Left ventricle myocardium superior (tissue), 1 donor: ENCODE measurements at places on chromosomes 2 and 18. TPM values are rescaled to one million over a fixed set of nuclear protein-coding genes. Genes with fewer than 3 reads are reported as not detected.

ECEL1 gene
- total RNA-seq: 0.37 TPM

GALR1 gene
- not detected for total RNA-seq

AQP12A gene
- total RNA-seq: not detected

C2orf66 gene
- total RNA-seq: not detected

EMILIN2 gene
- 23.4 TPM for total RNA-seq

SIX3 gene
- total RNA-seq: not detected

LAMA3 gene
- total RNA-seq: 3.4 TPM

SERPINB10 gene
- not detected for total RNA-seq

COL3A1 gene
- 51.8 TPM for total RNA-seq

LCT gene
- not detected for total RNA-seq

GRCh38 chr2:182499706-182500470 lies 73.1 kb upstream of the PDE1A start:
- DNase-seq: no peak

GRCh38 chr18:54466248-54467005 lies 108.7 kb downstream of the C18orf54 start:
- no peak for DNase-seq

DNA sequence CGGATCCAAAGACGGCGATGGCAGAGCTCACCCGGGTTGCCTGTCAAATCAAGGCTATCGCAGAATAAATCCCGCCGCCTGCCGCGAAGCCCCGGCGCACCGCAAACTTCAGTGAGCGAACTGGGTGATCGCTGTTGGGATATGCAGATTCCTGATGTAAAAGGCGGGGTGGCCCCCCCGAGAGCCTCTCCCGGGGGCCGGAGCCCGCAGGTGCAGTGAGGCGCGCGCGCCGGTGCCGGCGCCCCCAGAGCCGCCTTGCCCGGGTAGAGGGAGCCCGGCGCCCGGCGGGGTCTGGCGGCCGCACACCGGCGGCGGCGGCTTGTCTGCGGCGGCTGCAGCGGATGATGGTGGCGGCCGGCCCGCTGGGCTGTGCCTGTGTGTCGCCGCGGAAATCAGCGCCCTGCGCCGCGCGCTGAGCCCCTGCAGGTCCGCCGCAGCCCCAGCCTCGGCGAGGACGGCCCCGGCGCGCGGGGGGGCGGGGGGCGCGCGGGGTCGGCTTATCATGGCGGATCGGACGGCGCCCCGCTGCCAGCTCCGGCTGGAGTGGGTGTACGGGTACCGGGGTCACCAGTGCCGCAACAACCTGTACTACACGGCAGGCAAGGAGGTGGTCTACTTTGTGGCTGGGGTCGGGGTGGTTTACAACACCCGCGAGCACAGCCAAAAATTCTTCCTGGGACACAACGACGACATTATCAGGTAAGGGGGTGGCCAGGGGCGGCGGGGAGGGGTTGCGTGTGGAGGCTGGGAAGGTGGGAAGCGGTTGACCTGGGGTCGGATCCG lies 1.3 kb downstream of the EML6 start:
- DNase-seq: peak; percentile 55

- no peak for DNase-seq
Measured at GRCh38 chr18:5065615-5066014, 131.4 kb downstream of the AKAIN1 start.

- DNase-seq: no peak
Measured at GRCh38 chr2:84850471-84850870, 30.4 kb downstream of the TRABD2A start.

GRCh38 chr2:10012963-10013461 lies 30.3 kb upstream of the KLF11 start:
- no peak for DNase-seq

DNA sequence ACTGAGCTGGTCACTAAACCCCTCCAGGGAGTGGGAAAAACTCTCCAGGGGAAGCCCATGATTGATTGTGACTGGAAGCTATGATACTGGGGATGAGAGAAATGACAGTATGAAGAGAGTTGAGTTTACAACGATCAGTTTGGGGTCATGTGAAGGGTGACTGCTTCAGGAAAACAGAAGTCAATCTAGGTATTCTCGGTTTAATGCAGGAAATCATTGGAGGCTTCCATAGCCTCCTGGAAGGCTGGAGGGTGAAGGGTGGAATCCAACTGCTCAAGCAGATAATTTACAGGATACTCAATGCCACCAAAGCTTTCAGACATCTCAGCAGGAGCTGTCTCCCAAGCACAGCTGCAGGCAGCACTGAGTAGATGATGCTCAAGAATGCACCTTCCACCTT lies 154.6 kb downstream of the ZNF516 start:
- no peak for DNase-seq

DNA sequence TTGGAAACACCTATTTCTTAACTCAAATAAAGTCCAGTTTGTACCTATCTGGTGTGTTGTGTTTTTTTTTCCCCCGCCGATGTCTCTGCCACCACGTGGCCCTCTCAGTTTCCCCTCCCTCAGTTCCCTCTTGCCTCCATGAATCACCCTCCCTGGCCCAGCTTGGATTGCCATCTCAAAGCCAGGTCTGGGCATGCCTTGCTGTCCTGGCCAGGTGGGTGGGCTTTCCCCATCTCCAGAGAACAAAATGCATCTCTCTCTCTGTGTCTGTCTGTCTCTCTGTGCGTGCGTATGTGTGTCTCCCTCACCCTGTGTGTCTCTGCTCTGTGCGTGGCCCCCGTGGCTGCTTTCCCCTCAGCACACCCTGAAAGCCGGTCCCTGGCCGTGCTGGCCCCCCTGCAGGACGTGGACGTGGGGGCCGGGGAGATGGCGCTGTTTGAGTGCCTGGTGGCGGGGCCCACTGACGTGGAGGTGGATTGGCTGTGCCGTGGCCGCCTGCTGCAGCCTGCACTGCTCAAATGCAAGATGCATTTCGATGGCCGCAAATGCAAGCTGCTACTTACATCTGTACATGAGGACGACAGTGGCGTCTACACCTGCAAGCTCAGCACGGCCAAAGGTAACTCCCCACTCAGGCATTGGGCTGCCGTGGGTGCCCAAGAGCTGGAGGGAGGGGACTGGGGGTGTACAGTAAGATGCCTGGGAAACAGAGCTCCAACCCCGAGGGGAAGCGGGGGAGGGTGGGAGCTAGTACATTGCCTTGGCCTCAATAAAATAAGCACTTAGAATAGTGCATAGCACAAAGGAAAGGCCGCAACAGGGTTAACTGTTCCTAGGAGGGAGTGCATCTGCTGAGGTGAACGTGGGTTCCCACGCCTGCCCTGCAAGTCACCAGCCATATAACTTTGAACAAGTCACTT lies 31.6 kb upstream of the GMPPA start:
- DNase-seq: peak; percentile 23

DNA sequence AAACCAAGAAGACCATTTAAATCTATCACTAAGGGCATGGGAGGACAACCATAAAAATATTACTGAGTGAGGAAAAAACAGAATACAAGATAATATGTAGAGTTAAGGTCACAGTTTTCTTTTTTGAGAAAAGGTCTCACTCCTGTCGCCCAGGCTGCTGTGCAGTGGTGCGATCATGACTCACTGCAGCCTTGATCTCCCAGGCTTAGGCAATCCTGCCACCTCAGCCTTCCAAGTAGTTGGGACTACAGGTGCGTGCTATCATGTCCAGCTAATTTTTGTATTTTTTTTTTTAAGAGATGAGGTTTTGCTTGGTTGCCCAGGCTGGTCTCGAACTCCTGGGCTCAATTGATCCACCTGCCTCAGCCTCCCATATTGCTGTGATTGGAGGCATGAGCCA lies 24.0 kb downstream of the POLR1A start:
- no peak for DNase-seq

- DNase-seq: no peak
Measured at GRCh38 chr2:52886556-52886955, 881.0 kb upstream of the CHAC2 start.

GRCh38 chr2:128202791-128203190 lies 111.8 kb downstream of the UGGT1 start:
- no peak for DNase-seq

GRCh38 chr2:58709274-58709673 lies 468.1 kb upstream of the FANCL start:
- DNase-seq: no peak

DNA sequence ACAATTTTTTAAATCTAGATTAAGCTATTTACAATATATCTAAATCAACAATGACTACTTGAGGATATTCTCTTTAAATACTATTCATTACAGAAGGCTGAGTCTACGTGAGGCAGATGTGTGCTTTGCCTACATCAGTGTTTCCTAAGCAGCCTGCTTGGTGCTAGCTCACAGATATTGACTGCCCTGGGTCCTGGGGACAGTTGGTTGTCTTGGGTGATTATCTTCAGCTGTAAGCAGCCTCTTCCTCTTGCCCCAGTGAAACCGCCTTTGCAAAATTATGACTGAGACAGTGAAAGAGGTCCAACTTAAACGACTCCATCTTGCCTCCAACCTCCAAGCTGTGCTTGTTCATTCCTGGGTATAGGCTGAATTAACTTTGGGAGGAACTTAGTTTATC lies 39.6 kb upstream of the CCDC88A start:
- no peak for DNase-seq

- DNase-seq: no peak
Measured at GRCh38 chr2:44730593-44730992, 210.9 kb upstream of the SIX3 start.

DNA sequence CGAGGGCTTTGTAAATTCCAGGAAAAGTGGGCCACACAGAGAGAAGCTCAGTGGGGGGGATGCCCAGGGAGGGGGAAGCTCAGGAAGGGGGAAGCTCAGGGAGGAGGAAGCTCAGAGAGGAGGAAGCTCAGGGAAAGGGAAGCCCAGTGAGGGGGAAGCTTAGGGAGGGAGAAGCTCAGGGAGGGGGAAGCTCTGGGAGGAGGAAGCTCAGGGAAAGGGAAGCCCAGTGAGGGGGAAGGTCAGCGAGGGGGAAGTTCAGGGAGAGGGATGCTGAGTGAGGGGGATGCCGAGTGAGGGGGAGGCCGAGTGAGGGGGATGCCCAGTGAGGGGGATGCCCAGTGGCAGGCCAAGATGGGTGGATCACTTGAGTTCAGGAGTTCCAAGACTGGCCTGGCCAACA lies 821 bp upstream of the CHRNG start:
- no peak for DNase-seq

DNA sequence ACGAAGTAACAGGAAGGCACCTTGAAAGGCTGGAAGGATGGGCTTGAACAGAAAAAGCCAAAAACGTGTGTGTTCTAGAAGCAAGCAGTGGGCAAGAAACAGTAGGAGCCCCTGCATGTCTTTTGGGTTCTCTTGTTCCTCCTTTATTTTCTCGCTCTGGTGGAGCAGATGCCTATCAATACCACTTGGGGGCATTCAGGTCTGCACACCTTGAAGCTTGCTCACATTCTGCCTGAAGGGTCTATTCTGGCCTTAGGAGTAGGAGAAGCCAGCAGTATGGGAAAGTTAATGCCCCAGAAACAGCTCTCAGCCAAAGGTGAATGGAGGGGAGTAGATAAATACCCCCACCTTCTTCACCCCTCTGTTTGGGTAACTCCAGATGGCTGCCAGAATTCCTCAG lies 204.5 kb downstream of the TXNL1 start:
- DNase-seq: no peak

DNA sequence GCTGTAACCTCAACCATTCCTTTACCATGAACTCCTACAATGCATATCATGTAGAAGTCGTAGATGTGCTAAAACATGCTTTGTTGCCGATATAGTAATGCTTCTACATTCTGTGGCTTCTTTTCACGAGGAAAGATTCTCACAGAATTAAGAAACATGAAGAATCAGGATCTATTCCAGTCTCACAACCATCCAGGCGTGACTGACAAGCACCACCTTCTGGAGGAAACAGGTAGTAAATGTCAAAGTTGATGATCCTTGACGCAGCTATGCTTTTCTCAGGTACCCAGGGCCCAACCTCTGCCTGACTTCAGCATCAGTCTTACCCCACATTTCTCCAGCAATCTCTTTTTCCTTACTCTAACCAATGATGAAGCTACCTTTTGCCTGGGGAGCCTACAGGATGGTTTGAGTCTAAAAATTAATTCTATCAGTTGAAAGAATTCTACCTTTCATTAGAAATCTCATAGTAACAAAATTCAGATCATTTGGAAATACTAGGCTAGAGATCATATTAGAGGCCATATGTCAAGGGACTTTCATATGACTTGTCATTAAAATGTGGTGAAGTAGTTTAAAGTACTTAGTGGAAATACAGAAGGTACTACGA lies 123.3 kb upstream of the RND3 start:
- DNase-seq: no peak

DNA sequence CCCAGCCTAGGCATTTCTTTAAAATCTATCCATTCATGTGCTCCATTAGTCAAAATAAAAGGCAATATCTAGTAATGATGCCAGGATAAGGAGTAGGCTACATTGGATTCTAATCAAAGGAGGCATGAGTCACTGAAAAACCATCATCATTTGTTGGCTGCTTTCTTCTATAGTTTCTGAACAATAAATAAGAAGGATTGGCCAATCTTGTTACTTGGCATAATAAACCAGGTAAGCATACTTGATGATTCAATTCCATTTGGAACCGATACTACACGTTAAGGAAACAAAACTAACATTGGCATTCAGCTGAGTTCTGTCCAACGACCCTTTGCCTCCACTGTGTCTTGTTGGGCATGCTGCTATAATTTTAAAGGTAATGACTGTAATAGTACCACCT lies 27.2 kb downstream of the ATP8B1 start:
- no peak for DNase-seq

- DNase-seq: peak; percentile 77
Measured at GRCh38 chr2:128754246-128754724, 435.6 kb upstream of the HS6ST1 start.

DNA sequence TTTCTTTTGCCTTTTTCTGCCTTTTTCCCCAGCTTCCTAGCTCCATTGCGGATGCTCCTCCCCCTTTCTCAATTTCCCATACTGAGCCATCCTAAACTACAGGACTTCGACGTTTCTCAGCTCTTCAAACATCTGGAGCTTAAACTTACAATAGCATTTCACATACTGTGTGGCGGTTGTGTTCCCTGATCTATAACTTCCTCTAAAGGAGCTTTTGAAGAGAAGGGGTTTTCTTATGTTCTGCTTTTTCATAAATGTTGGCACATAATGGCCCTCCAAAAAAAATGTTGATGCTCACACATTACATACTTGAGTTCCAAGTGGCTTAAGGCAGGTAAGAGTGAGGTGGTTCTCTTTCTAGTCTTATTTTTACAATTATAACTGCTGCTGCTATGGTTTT lies 87.4 kb downstream of the RNF144A start:
- DNase-seq: no peak
